Activated CD4-positive, alpha-beta T cell treated with anti-CD3 and anti-CD28 coated beads, Interleukin-2, amount 50 U/mL, for 24 hours (primary cell): ENCODE measurements at places on chromosomes 4 and X.

DNA sequence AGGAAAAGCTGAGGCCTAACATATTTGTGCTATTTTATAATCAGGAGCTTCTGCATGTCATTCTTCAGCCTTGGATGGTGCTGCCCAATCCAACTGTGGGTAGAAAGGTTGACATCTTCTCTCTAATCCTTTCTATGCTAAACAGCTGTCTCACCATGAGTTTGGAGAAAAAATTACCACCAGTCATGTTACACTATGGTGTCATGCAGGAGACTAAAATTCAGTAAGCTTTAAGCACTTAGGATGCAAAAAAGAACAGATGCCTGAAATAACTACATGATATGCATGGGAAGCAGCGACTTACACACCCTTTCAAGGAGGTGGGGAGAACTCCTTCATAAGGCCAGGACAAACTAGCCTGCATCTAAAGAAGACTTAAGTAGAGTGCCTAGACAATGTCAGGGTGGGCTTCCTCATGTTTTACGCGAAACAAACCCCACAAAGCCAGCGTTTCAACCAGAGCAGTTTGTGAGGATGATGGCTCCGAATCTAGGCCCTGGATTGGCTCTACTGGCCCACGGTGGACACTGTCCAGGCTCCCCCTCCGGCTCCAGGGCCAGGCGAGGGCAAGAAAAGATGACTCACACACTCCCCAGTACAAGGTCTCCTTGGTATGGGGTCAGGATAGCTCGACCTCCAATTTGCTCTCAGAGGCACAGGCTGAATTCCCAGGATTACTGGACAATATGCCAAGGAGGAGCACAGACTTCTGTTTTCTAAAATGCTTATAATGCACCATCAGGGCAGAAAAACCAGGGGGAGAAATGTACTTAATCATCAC, 45.1 kb downstream of the STX18 start:
- no peak for DNase-seq

DNA sequence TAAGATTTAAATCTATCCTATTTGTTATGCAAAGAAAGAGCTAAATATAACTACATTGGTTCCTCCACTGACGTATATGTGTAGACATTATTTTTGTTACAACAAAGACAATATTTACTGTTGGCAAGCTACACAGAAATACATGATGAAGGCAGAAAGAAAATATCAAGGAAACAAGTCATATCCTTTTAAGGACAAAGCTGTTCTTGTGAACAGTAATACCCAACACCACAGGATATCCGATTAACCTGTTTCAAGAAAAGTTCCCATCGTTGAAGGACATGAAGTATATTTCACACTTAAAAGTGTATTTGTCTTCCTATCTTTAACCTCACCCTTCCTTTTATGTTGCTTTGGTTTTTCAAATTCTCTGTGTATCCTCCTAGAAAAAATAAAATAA, 235.8 kb upstream of the AADAT start:
- DNase-seq = no peak

DNA sequence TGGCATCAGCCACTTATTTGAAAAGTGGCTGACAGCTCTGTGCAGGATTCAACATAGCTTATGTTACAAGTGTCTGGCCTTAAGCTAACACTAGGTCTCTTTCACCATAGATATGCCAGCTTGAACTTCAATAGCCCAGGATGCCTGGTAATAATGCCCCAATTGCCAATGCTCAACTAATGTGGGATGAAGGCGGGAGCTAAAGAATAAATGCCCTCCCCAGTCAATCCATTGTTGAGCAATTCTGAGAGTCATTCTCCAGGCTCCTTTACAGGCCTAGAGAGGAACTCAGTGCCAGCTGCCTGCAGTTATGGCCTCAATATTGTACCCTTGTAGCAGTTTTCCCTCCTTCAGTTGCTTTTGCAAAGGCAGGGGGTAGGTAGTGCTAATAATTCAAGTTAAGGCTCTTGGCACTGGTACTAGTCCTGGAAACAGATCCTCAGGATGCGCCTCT, 460.2 kb downstream of the GABRG1 start:
- DNase-seq = no peak

- DNase-seq = peak; percentile 61
Observed at GRCh38 chr4:40924096-40924792, 174.5 kb downstream of the NSUN7 start.

- DNase-seq = no peak
Observed at GRCh38 chrX:103663981-103664762, 22.3 kb downstream of the MORF4L2 start.

- no peak for DNase-seq
Observed at GRCh38 chr4:136025540-136025939, 1506.8 kb downstream of the PCDH18 start.

GRCh38 chr4:154084864-154085263, 296.0 kb upstream of the SFRP2 start:
- no peak for DNase-seq

DNA sequence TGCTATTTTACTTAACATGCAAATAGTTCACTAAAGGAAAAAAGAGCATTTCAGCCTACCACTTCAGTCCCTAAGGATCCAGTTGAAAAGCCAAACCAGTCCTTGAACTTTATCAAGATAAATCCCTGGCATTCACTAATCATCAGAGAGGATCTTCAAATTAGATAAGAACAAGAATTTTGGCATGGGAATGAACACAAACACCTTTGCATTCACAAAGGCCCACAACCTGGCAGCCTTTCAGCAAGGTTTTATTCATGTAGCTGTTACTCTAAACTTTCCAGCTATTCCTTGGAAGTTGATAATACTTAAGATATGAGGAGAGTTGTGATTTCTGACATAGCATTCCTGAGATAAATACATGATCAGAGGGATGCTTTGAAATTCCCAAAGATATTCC, 193.4 kb downstream of the LRBA start:
- no peak for DNase-seq

DNA sequence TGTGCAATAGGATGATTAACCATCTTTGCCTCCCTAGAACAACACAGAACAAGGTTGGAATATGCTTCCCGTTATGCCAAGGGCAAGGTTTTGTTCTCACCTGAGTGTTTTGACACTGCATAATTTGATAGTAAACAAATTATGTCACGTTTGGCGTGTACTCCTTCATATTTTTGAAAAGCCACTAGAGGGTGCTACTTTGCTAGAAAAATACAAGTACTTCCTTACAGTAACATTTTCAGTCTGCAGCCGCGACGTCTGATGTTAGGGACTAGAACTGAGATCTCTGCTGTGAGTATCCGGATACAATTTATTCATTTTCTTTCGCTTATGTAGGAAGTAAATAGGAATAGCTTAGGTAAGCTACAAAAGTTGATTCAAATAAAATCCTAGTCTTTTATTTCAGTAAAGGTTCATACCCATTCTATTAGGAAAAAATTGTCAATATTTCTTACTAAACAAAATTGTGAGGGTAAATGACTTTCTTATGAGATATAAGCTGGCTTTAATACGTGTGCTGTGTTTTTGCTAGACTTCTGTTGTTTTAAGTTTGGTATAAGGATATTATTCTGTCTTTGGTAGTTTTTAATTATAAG, 181.1 kb upstream of the WDFY3 start:
- no peak for DNase-seq

DNA sequence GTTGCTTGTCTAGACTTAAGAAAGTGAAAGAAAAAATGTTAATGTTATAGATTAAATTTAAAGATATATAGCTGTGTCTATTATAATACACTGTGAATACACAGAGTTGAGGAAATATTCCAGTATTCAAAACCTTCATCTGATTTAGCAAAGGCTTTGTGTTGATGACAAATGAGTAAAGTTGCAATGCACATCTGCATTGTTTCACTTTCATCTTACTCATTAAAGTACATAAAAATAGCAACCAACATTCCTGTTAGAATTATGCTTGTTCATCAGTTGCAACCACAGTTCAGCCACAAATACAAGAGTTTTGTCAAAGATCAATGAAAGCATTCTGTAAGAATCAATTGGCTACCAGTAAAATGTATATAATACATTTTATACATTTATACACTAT, 346.4 kb upstream of the SLC7A11 start:
- no peak for DNase-seq

DNA sequence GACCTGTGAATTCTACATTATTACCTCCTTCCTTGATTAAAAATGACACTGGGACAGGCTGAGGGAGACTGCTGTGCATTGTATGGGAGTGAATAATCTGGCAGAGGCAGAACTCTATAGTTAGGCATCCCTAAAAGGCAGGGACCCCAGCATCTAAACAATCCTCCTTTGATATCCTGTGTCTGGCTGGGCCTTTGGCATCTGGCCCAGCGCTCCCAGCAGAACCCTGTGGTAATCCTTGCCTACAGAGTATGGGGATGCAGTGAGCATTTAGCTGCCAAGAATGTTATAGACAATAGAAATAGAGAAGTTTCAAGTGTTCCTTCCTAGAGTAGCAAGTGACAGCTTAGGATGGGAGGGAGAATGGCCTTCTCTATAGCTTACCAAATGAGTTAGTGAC, 38.5 kb downstream of the ZCCHC12 start:
- DNase-seq = no peak

DNA sequence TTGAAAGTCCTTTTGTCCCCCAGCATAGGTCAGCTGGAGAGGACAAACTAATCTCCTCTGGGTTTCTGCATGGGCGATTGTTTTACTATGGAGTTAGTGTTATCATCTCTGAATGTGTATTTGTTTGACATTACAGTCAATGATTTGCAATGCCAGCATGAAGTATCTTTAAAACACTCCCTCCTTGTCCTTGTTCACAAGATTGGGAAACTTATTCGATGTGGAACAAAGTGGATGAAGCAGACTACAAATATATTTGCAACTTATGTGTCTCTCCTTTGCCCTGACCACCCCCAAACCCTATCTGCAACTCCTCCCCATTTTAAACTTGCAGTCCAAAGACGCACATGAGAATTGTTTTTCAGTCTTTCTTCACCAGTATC, 1.5 kb upstream of the PITX2 start:
- no peak for DNase-seq

DNA sequence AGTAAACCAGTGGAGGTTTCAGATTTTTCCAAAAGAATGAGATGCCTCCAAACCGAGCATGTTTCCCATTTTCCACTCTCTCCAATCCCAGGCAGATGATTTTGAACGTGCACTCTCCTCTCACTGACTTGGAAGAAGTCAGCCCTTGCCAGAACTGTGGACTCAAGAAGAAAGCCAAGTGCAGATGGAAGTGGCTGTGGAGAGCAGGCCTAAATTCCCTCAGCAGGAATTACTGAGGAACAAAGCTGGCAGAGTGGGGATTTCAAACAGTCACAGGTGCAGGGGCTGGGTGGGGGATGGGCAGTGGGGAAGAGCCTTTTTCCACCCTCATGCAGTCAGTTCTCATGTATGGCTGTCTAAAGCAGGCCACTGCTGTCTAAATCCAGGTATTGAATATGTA, 83.5 kb upstream of the PLAC1 start:
- DNase-seq = no peak

- DNase-seq = peak; percentile 55
Observed at GRCh38 chr4:107913283-107913899, 18.0 kb upstream of the CYP2U1 start.

DNA sequence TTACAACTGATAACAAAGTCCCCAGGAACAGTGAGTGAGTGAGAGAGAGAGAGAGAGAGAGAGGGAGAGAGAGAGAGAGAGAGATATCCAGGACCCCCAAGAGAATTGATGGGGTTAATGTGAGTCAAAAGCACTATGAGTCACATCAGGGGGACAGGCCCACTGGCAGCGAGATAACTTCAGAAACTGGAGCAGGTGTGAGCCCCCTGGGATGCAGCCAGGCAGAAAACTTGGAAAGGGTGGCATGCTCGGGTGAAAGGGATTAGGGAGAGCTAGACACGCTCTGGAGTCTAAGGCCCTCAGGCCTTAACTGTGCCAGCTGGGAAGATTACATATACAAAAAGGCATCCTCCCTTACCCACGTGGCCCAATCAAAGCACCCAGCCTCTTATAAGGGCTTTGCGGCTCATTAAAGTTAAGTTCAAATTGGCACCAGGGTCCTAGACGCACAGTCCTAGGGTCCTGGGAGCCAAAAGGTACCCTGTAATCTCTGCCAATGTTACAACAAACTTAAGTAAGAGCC, 841 bp downstream of the ACOT9 start:
- peak; percentile 1 for DNase-seq

GRCh38 chr4:15897577-15897976, 41.0 kb downstream of the FGFBP1 start:
- DNase-seq = no peak

- no peak for DNase-seq
Observed at GRCh38 chr4:73664470-73664869, 44.2 kb upstream of the RASSF6 start.

DNA sequence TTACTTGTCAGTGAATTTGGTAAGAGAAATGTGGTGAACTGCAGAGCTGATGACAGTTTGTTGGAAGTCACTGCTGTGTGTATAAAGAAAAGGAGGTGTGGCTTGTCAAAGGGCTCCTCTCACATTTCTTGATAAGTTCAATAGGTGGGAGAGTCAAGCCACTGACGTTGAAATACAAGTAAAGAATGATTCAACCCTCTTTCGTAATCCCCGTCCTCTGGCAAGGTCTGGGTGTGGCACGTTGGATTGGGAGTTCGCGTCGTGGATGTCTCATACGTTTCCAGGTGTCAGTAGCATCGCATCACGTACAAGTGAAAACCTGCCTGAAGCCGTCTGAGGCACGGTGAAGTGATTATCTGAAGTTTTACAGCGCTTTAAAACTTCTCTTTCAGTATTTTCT, 76.4 kb downstream of the EGF start:
- no peak for DNase-seq

GRCh38 chr4:91914176-91914804, 389.5 kb upstream of the GRID2 start:
- DNase-seq = no peak

DNA sequence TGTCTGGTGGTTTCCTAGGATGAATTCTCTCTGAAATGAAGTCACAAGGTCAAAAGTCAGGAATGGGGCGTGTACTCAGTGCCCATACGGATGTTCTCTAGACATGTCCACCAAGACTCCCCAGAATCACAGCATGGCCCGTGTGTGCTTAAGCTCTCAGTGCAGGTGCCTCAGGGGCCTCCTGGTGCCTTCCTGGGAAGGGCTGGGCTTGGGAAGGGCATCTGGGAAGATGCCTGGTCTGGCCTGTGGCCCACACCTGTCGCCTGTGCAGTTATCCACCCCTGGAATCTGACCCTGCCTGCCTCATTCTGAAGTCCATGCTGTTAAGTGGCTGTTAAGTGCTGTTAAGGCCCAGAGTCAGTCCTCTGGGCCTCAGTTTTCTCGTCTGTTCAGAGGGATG, 31.2 kb downstream of the SORCS2 start:
- DNase-seq = no peak
